ENCODE measurements at places on chromosomes 3 and 15.
A peak's percentile ranks its signal among the peaks of the same experiment; 100 is the strongest.

GRCh38 chr15:68402432-68403160, 29.4 kb downstream of the ITGA11 start:
- no peak for DNase-seq

GRCh38 chr15:48373821-48374451, 42.7 kb downstream of the DUT start:
- peak; percentile 26 for DNase-seq

DNA sequence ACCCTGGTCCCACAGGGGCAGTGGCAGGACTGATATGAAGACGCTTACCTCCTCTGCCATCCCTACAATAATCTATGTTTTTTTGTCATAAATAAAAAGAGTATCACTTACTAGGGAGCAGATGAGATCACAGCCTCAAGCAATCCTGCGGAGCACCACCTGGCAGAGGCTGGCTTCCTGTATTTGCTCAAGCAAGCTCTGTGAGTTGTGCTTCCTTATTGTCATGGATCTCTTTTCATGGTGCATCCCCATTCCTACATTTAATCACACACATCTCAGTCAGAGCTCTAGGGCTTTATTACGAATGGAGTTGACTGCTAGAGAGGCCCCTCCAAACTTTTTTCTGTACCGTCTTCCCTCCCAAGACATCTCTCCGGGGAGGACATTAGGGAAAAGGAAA, 186.0 kb downstream of the UBE2E2 start:
- DNase-seq: no peak

GRCh38 chr3:81758275-81758674, 3.2 kb downstream of the GBE1 start:
- DNase-seq: peak; percentile 69

Data from LHCN-M2 (cell line).